ENCODE measurements at places on chromosomes 5 and 9.

GRCh38 chr9:94677929-94678328 lies 38.6 kb upstream of the FBP1 start:
- DNase-seq: no peak

DNA sequence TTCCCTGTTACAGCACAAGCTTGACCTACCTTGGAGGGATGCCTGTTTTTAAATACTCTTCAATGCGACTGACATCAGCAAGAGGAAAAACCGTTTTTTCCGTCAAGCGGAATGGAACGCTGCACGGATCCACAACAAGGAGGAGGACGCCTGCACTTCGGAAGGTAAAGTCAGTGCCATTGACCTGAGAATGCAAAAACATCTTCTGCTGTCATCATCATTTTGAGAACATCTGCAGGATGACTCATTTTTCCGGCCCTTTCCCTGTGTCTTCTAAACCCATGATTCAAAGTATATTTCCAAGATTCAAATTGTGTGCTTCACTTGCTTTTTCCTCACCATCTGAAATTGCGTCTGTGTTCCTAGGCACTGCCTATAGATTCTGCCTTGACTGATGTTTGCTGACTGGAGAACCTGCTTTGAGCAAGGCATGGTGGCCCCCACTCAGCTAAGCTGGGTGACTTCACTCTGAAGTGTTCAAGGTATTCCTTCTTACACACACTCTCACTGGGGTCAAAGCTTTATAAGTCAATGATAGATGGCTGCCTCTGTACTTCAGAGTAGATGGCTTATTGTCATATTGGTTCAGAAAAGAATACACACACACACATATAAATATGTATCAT lies 78.1 kb downstream of the CEMIP2 start:
- DNase-seq: no peak

GRCh38 chr9:109132567-109133021 lies 12.8 kb upstream of the TMEM245 start:
- no peak for DNase-seq

- DNase-seq: no peak
Measured at GRCh38 chr5:10668697-10669096, 92.3 kb downstream of the DAP start.

DNA sequence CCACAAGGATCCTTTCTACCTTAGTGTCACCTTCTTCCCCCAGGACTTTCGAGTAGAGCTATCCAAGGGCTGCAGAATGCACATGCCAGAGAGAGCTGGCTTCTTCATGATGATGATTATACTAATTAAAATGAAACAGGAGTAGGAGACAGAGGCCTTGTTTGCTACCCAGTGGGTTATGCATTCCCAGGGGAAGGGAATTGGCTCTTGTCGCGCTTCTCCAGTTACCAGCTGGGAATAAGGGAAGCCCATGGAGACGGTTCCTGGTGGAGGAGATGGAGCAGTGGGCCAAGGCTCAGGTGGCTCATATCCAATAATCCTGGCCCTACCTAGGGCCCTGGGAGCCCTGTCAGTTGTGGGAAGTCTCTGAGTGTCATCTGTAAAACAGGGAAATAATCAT lies 65.1 kb downstream of the WWC1 start:
- no peak for DNase-seq

DNA sequence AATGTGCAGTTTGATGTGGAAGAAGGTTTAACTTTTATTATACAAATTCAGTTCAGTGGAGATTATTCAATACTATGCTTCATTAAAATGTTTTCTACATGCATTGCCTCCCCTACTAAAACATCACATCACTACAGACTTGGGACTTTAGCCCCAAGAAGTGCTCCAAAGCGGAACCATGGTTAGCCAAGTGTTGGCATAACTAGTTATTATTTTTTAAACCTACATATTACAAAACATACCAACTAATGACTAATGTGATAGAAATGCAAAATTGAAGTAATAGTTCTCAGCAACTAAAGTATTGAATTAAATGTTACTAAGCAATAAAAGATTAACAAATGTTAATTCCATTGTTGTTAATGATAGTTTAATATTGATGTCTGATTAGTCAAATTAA lies 74.5 kb downstream of the XRCC4 start:
- no peak for DNase-seq

DNA sequence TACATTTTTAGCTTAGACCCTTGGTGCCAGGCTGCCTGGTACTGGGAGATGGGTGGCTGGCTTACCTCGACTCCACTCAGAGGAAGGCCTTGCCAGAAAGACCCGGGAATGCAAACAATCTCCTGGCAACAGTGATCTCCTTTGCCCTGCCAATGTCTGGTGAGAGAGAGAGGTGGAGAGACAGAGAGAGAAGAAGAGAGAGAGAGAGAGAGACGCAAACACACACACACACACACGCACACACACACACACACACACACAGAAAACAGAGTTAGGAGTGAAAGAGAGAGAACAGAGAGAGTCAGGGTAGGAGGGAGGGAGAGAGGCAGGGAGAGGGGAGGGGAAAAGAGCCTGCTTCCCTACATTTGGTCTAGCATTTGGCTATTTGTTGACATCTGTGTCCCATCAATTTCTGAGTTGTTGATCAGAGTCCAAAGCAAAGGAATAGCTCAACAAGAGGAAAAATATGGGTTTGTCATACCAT lies 181.6 kb upstream of the MAP1B start:
- DNase-seq: no peak

- no peak for DNase-seq
Measured at GRCh38 chr5:120320626-120321025, 143.5 kb upstream of the PRR16 start.

DNA sequence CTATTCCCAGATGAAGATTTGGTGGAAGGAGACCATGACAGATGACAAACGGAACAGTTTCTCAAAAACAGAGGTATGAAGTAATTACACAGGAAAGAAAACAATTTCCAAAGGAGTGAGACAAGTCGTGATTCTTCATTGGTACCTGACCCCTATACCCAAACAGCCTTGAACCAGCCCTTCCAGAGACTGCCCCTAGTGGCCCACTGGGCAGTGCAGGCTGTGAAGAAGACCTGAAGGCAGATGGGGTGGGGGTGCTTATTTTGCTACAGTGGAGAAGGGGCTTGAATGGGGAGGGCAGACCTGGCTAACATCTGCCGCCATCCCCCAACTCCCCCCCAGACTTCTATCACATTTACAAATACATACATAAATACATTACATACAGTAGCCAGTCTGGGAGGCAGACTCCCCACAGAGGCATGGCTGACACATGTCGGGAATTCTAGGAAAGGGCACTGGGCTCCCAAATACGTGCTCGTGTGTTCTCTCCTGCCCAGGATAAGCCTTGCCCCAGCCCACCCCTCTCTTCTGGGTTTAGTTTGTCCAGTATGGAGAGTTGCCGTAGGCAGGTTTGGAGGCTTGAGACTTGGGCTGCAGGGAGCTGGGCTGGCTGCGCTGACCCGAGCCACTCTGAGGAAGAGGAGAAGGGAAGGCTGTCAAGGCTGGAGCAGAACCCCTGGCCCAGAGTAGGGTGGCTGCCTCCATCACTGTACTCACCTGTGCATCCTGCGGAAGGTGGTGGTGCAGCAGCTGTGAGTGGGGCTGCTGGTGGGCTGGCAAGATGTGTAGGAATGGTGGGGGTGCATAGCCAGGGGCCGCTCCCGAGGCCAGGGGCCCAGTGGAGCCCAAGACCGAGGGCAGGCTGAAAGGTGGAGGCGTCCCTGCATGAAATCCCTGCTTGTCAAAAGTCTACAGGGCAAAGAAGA lies 105.3 kb downstream of the UBE2R2 start:
- peak; percentile 72 for DNase-seq

- no peak for DNase-seq
Measured at GRCh38 chr5:108753877-108754276, 6.2 kb downstream of the FER start.

- no peak for DNase-seq
Measured at GRCh38 chr9:126809068-126809467, 4.2 kb downstream of the ZBTB43 start.

DNA sequence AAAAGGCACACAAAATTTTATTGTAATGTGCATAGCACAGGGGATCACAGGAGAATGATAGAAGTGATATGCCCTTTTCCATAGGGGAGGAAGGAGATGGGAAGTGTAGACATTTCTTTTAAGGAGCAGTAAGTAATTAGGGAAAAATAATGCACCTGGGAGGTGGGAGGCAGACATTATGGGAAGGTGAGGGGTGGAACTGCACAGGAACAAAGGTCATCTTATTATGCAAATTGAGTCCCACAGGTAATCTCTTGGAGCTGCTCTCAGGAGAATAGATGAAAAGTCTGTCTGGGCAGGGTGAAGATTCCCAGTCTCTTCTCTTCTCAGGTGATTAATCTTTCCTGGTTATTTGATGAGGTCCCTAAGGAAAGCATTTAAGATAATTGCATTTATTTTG lies 331.5 kb downstream of the ENC1 start:
- DNase-seq: no peak

DNA sequence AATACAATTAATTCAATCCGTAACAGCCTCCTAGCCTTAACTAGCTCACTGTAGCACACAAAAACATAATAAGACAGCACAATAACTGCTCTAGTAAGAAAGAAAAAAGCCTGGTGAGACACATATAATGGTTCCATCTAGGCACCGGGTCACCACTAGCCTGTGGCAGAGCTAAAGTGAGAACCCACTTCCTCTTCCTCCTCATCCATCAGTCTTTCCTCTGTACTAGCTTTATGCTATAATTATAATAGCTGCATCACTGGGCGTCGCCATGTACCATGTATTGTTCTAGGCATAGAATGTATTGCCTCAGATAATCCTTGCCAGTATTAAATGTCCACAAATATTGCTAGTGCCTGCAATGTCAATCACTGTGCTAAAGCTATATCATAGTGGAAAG lies 23.1 kb downstream of the ADRB2 start:
- DNase-seq: no peak

All from iPS-NIHi11 (cell line).